ENCODE measurements at places on chromosomes 3 and 15. TPM values are rescaled to one million over a fixed set of nuclear protein-coding genes. Genes with fewer than 3 reads are reported as not detected.

GOLGA8S gene
- total RNA-seq: 0.16 TPM

SSUH2 gene
- total RNA-seq: 0.18 TPM

AADACL2 gene
- total RNA-seq: not detected

GPR156 gene
- total RNA-seq: not detected

FBXW12 gene
- 0.14 TPM for total RNA-seq

TGM4 gene
- total RNA-seq: not detected

PLSCR2 gene
- not detected for total RNA-seq

RTP1 gene
- total RNA-seq: not detected

LSAMP gene
- total RNA-seq: not detected

WNT5A gene
- 0.05 TPM for total RNA-seq

CP gene
- total RNA-seq: not detected

GRCh38 chr15:48298914-48299313 lies 32.3 kb upstream of the DUT start:
- no peak overlapping the region for H3K4me3 ChIP-seq
- no peak for DNase-seq
- H3K4me1 ChIP-seq: no peaks in the 10 kb centered on the region
- H3K27ac ChIP-seq: no peak overlapping the region

- DNase-seq: no peak
- H3K27me3 ChIP-seq: peaks cover 41% of the 10 kb centered on the region
These were observed 3.8 kb downstream of the VEPH1 start for GRCh38 chr3:157499342-157499963.

- H3K4me3 ChIP-seq: no peak overlapping the region
- H3K27ac ChIP-seq: no peak overlapping the region
- DNase-seq: no peak
- H3K27me3 ChIP-seq: no peaks in the 10 kb centered on the region
- H3K36me3 ChIP-seq: peaks cover 59% of the 10 kb centered on the region
- H3K4me1 ChIP-seq: peaks cover 3% of the 10 kb centered on the region
These were observed 16.8 kb downstream of the AP4E1 start for GRCh38 chr15:50925281-50925680.

DNA sequence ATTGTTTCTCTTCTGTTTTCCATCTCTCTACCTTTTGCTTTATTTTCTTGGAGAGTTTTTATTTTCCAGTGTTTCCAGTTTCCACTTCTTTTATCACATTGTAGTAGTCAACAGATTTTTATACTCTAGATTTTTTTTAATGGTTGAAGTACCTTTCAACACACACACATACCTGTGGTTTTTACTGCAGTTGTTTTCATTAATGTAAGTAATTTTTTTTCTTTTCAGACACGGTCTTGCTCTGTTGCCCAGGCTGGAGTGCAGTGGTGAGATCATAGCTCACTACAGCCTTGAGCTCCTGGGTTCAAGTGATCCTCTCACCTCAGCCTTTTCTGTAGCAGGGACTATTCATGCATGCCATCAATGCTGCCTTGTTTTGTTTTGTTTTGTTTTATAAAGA lies 472.5 kb upstream of the SGO1 start:
- no peak for DNase-seq
- H3K27me3 ChIP-seq: no peaks in the 10 kb centered on the region
- H3K36me3 ChIP-seq: no peaks in the 10 kb centered on the region
- H3K4me3 ChIP-seq: no peak overlapping the region
- H3K27ac ChIP-seq: no peak overlapping the region

- no peak for DNase-seq
- H3K4me1 ChIP-seq: no peaks in the 10 kb centered on the region
- no peak overlapping the region for H3K27ac ChIP-seq
- H3K4me3 ChIP-seq: no peak overlapping the region
- H3K27me3 ChIP-seq: no peaks in the 10 kb centered on the region
These were observed 98.9 kb downstream of the LRIG1 start for GRCh38 chr3:66401675-66402491.

GRCh38 chr3:134315286-134316106 lies 58.8 kb downstream of the AMOTL2 start:
- H3K4me3 ChIP-seq: no peak overlapping the region
- DNase-seq: no peak
- peaks cover 28% of the 10 kb centered on the region for H3K27me3 ChIP-seq
- no peaks in the 10 kb centered on the region for H3K4me1 ChIP-seq
- no peak overlapping the region for H3K27ac ChIP-seq
- no peaks in the 10 kb centered on the region for H3K36me3 ChIP-seq

- H3K27me3 ChIP-seq: peaks cover 8% of the 10 kb centered on the region
- no peaks in the 10 kb centered on the region for H3K36me3 ChIP-seq
- H3K4me1 ChIP-seq: peaks cover 1% of the 10 kb centered on the region
- H3K27ac ChIP-seq: no peak overlapping the region
- peak; percentile 13 for DNase-seq
These were observed 47.0 kb upstream of the SELENOK start for GRCh38 chr3:53938645-53939044.

- H3K27ac ChIP-seq: no peak within 1 kb of the TSS
- DNase-seq: no peak
- peaks cover 38% of the 10 kb centered on the region for H3K27me3 ChIP-seq
- no peaks in the 10 kb centered on the region for H3K4me1 ChIP-seq
- H3K36me3 ChIP-seq: peaks cover 20% of the 10 kb centered on the region
These were observed at the start of gene CPNE9 for GRCh38 chr3:9703736-9704346. CPNE9 (plus strand) TSS chr3:9703833; CDS start chr3:9703997, 164 bp downstream.

DNA sequence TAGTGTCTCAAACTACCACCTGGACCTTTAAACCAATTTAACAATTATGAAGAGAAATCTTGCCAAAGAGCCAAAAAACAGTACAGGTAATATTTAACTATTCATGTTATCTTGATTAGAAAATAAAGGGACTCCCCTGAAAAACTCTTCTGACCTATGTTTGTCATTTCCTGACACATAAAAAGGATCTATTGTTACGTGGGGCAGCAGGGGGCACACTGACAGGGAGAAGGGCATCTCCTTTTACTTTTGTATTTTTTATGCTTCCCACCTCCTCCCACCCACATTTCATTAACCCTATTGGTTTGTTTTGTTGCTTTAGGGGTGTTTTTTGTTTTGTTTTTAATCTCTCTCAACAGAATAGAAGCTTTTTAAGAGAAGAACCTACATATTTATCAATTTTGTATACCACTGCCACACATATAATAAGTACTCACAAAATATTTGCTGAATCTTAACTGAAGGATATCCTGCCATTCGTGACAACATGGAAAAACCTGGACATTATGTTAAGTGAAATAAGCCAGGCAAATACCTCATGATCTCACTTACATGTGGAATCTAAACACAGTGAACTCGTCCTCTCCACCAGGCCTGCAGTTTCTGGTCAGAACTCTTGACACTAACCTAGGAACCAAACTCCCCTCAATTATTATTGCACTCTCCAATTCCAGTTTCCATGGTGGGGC lies 17.7 kb downstream of the STAG1 start:
- DNase-seq: no peak
- H3K4me1 ChIP-seq: peaks cover 21% of the 10 kb centered on the region

DNA sequence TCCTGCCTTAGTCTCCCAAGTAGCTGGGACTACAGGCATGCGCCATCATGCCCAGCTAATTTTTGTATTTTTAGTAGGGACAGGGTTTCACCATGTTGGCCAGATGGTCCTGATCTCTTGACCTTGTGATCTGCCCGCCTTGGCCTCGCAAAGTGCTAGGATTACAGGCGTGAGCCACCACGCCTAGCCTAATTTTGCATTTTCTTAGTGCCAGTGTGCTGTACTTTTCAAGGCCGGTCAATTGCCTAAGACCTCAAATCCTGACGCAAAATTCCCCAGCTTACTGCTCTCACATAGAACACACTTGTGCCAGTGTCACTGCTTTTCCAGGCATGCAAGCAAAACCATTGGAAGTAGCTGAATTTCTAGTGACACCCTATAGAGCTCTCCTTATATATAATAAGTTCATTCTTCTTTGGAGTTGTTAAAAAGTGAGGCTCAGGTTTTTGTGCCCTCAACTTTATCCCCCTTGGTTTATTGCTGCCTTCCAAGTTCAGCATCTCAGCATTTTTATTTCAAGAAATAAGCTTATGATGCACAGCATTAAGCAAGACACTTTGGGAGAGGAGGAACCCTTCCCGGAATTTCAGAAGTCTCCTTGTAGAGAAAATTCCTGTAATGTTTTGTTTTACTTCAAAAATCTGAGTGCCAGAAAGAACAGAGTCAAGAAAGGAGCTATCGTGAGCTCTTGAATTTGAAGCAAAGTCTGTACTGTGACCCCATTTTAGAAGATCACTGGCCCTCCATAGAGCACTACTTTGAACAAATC lies 93.2 kb downstream of the FILIP1L start:
- H3K36me3 ChIP-seq: peaks cover 11% of the 10 kb centered on the region
- peaks cover 7% of the 10 kb centered on the region for H3K4me1 ChIP-seq
- no peak overlapping the region for H3K27ac ChIP-seq
- no peak for DNase-seq
- no peak overlapping the region for H3K4me3 ChIP-seq
- no peaks in the 10 kb centered on the region for H3K27me3 ChIP-seq

DNA sequence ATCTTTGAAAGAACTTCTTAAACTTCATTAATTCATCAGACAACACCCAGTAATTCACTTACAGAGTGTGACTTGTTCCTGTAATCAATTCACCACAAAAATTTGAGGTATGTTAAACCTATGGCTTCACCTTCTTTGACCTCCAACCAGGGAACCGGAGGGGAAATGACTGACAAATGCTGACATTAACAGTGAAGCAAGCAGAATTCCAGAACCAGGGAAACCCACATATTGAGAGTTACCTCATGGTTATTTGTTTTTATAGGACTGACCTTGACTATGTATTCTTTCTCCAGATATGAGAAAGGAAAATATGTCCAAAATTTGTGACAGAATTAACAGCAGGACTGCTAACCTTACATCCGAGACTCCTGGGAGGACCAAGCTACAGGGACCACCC lies 2.7 kb downstream of the P3H2 start:
- peaks cover 60% of the 10 kb centered on the region for H3K27me3 ChIP-seq
- DNase-seq: no peak
- no peaks in the 10 kb centered on the region for H3K36me3 ChIP-seq
- no peak overlapping the region for H3K27ac ChIP-seq

DNA sequence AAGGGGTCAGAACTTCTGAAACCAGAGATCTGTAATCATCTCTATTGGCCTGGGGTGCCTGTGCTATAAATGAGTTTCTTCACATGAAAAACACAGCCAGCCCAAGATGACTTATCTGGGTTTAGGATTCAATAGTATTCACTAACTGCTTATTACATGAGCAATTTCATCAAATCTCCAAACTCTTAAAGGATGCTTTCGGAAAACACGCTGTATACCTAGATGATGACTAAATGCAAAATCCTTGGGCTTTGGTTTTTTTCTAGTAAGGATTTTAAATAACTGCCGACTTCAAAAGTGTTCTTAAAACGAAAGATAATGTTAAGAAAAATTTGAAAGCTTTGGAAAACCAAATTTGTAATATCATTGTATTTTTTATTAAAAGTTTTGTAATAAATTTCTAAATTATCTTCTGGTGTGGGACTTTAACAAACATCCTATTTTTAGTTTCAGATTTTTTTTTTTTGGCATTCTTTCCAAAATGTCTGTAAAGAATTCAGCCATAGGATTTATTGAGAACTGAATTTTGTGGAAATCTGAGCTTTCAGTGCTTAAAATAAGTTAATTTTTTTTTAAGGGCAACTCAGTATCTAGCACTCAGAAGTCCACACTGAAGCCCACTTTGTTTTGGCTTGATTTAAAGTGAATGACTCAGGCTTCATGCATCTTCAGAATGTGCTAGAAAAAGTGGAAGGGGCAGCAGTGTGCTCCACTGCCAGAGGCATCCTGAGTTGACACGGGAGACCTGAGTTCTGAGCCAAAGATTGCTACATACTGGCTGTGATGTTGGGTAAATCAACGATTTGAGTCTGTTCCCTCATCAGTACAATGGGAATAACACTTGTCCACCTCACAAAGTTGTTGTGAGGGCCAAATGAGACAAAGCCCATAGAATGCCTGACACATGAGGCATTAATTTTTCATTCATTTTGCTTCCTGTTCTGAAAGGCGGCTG lies 18.7 kb downstream of the TMEM43 start:
- DNase-seq: no peak
- H3K4me1 ChIP-seq: peaks cover 29% of the 10 kb centered on the region
- H3K27me3 ChIP-seq: no peaks in the 10 kb centered on the region

GRCh38 chr3:192958219-192958872 lies 40.7 kb upstream of the MB21D2 start:
- peaks cover 3% of the 10 kb centered on the region for H3K36me3 ChIP-seq
- H3K4me3 ChIP-seq: no peak overlapping the region
- no peaks in the 10 kb centered on the region for H3K27me3 ChIP-seq
- no peak for DNase-seq
- peak overlapping the region; percentile 57 for H3K27ac ChIP-seq
- H3K4me1 ChIP-seq: peaks cover 25% of the 10 kb centered on the region

- DNase-seq: no peak
- no peaks in the 10 kb centered on the region for H3K27me3 ChIP-seq
- no peak overlapping the region for H3K27ac ChIP-seq
- H3K4me1 ChIP-seq: peaks cover 5% of the 10 kb centered on the region
These were observed 15.7 kb downstream of the RFT1 start for GRCh38 chr3:53114412-53115074.

- H3K4me1 ChIP-seq: no peaks in the 10 kb centered on the region
- no peaks in the 10 kb centered on the region for H3K36me3 ChIP-seq
- no peaks in the 10 kb centered on the region for H3K27me3 ChIP-seq
- DNase-seq: no peak
These were observed 238.5 kb downstream of the WDR72 start for GRCh38 chr15:53520996-53521395.

DNA sequence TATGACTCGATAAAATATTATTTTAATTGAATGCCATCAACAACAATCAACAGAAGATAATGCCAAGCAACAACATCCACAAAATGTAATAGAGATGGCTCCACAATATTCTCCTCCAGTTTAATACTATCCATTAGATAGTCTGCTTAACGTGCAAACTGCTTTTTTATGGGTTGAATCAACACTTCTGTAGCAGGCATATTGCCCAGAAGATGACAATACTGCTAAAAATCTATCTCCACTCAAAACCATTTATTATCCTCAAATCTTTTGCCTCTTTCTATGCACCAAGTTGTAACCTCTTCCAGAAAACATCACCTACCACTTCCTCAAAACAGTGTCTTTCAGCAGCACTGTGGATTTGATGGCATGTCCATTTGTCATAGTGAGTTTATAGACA lies 295.7 kb upstream of the LMCD1 start:
- H3K4me3 ChIP-seq: no peak overlapping the region
- no peak for DNase-seq
- H3K36me3 ChIP-seq: no peaks in the 10 kb centered on the region
- H3K27ac ChIP-seq: no peak overlapping the region

DNA sequence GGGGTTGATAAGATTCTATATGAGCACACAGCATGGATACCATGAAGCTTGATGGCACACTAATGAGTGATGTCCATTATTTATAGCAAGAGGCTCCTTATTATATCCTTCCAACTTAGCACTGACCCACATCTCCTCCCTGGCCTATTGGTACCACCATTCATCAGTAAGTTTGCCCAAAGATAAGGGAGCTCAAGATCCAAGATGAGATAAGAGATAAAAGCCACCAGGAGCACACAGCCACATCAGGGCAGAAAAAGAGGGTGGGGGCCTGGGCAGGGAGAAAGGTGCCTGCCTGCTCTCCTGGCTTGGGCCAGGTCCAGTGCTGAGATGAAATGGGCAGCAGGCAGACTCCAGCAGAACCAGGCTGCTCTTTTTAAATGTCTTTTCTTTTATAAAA lies 4.4 kb upstream of the PPP1R14D start:
- H3K4me1 ChIP-seq: no peaks in the 10 kb centered on the region
- H3K36me3 ChIP-seq: no peaks in the 10 kb centered on the region
- H3K27ac ChIP-seq: no peak overlapping the region
- no peaks in the 10 kb centered on the region for H3K27me3 ChIP-seq
